Activated naive CD8-positive, alpha-beta T cell treated with anti-CD3 and anti-CD28 coated beads, Interleukin-2, amount 10 ng/mL, durations not matched to agents 7 days and 5 days (primary cell): ENCODE measurements at places on chromosomes 6 and 20. TPM values are rescaled to one million over a fixed set of nuclear protein-coding genes. Genes with fewer than 3 reads are reported as not detected.

Gene AGPAT1
- total RNA-seq = 38.1 TPM

DNA sequence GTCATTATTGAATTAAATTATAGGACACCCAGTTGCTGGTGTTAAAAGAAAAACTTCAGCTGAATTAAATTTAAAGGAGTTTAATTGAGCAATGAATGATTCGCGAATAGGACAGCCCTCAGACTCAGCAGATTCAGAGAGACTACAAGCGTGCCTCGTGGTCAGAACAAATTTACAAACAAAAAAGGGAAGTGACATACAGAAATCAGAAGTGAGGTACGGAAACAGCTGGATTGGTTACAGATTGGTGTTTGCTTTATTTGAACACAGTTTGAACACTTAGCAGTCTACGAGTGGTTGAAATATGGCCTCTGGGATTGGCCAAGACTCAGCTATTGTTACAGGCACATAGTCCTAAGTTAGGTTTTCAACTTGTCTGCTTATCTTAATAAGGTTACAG, 25.8 kb upstream of the TNFRSF21 start:
- no peaks in the 10 kb centered on the region for H3K4me1 ChIP-seq
- no peak overlapping the region for H3K27ac ChIP-seq
- peaks cover 28% of the 10 kb centered on the region for H3K27me3 ChIP-seq
- DNase-seq = no peak
- no peak overlapping the region for H3K4me3 ChIP-seq

DNA sequence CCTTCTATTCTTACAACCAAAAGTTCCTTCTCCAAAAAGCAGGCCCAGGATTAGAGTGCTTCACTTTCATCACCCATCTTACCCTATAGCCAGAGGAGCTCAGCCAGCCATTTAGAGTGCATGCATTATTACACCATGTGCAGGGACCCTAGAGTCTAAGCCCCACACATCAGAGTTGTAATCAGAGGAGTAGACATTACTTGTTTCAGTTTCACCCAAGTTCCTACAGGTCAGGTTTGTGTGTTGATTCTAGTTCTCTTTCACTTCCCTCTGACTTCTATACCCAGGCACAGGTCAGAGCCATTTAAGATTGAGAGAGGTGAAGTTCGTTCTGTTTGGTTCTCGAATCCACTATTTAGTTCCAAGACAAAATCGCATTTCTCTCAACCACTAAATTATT, 16.3 kb upstream of the ARFGEF3 start:
- H3K4me1 ChIP-seq = no peaks in the 10 kb centered on the region
- no peak overlapping the region for H3K4me3 ChIP-seq

DNA sequence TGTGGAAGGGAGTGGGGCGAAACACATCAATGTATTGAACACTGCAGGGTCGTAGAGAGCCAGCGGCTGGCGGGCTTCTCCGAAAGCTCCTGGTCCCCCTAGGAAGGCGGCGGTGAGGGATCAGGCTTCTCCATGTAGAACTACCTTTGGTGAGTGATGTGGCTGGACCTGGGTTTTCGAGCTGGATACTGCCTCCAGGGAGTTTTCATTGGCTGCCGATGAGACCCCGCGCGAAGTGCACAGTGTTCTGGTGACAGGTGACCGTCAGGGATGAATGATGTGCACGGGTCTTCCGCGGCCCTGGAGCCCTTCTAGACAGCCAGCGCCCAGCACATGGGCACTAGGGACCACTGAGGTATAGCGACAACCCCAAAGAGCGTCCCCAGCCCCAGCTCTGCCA, 16.4 kb downstream of the ABT1 start:
- no peak overlapping the region for H3K27ac ChIP-seq
- peak overlapping the region; percentile 22 for H3K4me3 ChIP-seq
- no peaks in the 10 kb centered on the region for H3K36me3 ChIP-seq
- peaks cover 47% of the 10 kb centered on the region for H3K27me3 ChIP-seq
- no peak for DNase-seq

GRCh38 chr6:132490478-132491204, 22.3 kb downstream of the STX7 start:
- no peaks in the 10 kb centered on the region for H3K27me3 ChIP-seq
- peaks cover 17% of the 10 kb centered on the region for H3K36me3 ChIP-seq
- H3K4me3 ChIP-seq = no peak overlapping the region
- no peak overlapping the region for H3K27ac ChIP-seq

- no peak overlapping the region for H3K4me3 ChIP-seq
- DNase-seq = no peak
- H3K4me1 ChIP-seq = no peaks in the 10 kb centered on the region
- H3K36me3 ChIP-seq = no peaks in the 10 kb centered on the region
These were observed 71.4 kb downstream of the MAFB start for GRCh38 chr20:40617594-40617993.
